ENCODE measurements at places on chromosomes 6 and 20.

GRCh38 chr6:56963043-56963442 lies 8.1 kb downstream of the BEND6 start:
- DNase-seq, result no peak

- no peak for DNase-seq
Measured at GRCh38 chr6:138410972-138411880, 7.2 kb downstream of the HEBP2 start.

- no peak for DNase-seq
Measured at GRCh38 chr20:62728028-62728780, 19.6 kb downstream of the NTSR1 start.

- no peak for DNase-seq
Measured at GRCh38 chr20:22684763-22685443, 100.5 kb upstream of the FOXA2 start.

DNA sequence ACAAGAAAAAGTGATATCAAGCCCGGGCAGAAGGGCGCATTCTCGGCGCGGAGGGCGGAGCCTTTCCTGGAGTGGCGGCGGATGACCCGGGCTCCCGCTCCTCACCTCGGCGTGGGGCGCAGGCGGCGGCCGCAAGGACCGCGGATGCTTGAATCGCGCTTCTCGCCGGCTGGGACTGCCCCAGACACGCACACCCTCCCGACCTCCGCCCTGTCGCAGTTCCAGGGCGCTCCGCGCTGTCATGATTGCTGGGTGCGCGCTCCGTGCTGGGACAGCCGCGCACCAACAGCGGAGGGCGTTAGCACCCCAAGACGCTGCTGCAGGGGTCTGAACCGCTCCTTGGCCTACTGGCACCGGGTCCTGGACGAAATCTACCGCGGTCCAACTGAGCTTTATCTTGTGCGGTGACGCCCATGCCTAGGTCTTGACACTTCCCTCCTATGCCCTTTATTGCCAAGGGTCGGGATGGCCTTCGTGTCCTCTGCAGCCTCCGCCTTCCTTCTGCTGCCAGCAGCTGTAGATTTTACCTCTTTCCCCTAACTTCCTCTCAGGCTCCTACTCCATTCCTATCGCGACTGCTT lies 43.3 kb downstream of the IRAK1BP1 start:
- no peak for DNase-seq

GRCh38 chr20:59095140-59095539 lies 52.6 kb upstream of the PRELID3B start:
- DNase-seq, result no peak

- no peak for DNase-seq
Measured at GRCh38 chr20:53934421-53935343, 135.7 kb downstream of the BCAS1 start.

GRCh38 chr20:54654450-54654849 lies 179.1 kb downstream of the DOK5 start:
- no peak for DNase-seq

DNA sequence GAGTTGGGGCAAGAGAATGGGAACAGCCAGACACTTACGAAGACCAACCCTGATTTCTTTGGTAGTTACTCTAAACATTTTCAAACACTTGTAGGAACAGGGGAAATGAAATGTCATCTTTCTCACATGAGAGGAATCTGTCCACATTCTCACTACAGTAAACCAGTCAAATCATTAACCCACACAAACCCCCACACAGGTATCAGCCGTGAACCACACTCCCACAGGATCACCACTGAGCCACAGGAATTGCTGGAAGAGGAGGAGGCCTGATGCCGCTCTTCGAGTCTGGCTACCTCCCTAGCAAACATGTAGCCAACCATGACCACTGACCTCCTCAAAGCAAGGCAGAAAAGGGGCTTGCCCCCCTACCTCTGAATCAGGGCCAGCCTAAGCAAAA lies 6.9 kb upstream of the RSPO3 start:
- DNase-seq, result no peak

GRCh38 chr6:48110436-48111142 lies 408 bp downstream of the PTCHD4 start:
- no peak for DNase-seq

DNA sequence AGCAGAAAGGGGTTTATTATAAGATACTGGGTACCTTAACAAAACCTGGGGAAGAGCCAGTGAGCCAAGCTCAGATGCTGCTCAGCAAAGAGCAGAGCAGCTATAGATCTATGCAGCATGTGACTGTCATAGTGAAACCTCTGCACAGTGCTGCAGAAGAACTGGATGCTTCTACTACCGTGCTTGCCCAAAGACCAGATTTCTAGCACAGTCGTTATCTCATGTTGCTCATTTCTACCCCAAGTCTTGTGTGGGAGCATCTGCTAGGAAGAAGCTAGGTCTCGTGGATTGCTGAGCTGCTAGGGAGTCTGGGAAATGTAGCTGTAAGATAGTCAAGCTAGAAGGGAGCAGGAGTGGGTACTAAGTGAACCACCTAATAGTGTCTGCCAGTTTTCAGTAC lies 31.7 kb upstream of the GNRH2 start:
- no peak for DNase-seq

DNA sequence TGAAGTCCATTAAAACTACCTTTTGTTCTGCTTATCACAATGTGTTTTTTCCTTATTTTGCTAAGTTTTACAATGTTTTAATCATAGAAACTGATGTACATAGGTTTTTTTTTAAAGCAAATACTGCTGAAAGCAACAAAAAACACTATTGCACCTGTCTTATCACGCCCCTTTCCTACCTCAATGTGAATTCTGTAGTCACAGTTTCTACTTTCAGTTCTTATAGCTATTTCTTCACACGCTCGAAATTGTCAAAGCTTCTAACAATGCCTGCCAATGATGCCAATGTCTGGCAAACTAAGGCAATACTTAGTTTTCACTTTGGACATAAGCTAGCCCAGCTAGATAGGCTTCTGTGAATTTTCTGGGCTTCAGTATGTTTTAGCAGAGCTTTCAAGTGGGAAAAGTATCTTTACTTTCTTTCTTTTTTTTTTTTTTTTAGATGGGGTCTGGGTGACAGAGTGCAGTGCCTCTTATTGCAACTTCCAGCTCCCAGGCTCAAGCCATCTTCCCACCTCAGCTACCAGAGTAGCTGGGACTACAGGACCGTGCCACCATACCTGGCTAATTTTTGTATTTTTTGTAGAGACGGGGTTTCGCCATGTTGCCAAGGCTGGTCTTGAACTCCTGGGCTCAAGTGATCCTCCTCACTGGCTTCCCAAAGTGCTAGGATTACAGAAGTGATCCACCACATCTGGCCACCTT lies 85.5 kb upstream of the HTR1B start:
- no peak for DNase-seq

GRCh38 chr20:39268491-39268951 lies 306.4 kb downstream of the DHX35 start:
- no peak for DNase-seq

GRCh38 chr6:107729098-107729497 lies 95.0 kb downstream of the SCML4 start:
- no peak for DNase-seq

DNA sequence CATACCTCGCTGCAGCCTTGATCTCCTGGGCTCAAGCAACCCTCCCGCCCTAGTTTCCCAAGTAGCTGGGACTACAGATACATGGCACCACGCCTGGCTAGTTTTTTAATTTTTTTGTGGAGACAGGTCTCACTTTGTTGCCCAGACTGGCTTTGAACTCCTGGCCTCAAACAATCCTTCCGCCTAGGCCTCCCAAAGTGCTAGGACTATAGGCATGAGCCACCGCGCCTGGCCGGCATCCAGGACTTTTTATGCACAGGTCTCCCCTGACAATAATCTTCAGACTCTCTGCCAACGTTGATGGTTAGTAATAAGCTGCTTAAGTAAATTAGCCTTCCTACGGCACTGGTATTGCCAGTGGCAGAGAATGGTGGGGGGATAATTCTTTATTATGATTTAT lies 110.5 kb upstream of the MTHFD1L start:
- DNase-seq, result no peak

GRCh38 chr20:49889001-49889934 lies 26.1 kb downstream of the SPATA2 start:
- DNase-seq, result no peak

DNA sequence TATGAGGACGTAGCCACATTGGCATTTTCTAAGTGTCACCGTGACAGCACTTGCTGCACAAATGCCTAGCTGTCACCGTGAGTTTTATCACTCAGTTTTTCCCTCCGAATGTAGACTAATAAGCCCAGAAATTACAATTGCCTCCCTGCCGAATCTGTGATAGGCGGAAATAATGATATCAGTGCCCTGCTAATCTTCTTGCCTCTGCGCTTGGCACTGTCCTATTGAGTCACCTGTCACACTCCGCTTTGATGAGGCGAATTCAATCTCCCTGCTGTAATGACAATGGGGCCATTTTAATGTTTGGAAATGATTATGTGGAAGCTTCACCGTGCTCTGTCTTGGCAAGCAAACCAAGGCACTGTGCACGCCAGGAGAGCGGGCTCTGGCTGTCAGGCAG lies 112.8 kb downstream of the LINC00237 start:
- DNase-seq, result no peak
